ENCODE measurements at places on chromosomes 1 and 21.

GRCh38 chr1:59669752-59670312 lies 144.9 kb upstream of the HOOK1 start:
- DNase-seq = no peak

DNA sequence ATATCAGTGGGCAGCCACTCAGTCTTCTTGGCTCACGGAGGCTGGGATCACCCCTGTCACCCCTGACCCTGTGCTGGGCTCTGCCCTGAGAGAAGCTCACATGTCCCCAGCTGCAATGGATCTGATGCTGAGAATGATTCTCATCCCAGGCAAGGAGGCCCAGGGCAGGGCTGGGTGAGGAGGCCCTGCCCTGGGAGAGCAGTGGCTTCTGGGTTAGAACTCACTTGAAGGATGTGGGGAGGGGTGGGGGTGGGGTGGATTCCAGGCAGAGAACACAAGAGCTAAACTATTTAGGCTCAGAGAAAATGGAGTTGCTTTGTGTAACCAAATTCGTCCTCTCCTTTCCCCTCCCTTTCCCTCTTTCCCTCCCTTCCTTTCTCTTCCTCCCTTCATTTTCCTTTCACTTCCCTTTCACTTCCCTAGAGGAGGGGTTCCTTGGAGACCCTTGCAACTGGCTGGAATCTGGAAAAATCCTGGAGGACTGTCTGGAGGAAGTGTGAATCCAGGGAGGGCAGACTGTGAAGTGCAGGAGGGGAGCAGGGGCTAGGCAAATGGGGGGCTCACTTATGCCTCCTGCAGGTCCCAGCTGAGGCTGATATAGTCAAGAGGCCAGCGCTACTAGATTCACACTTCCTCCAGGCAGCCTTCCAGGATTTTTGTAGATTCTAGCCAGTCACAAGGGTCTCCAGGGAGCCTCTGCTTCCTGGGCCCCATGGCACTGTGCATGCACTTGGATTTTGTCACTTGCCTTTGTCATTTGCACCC lies 47.0 kb downstream of the IGSF21 start:
- DNase-seq = no peak

GRCh38 chr1:62429581-62429980 lies 7.3 kb upstream of the USP1 start:
- DNase-seq = no peak

- DNase-seq = no peak
Measured at GRCh38 chr1:205041998-205042910, 758 bp upstream of the CNTN2 start.

DNA sequence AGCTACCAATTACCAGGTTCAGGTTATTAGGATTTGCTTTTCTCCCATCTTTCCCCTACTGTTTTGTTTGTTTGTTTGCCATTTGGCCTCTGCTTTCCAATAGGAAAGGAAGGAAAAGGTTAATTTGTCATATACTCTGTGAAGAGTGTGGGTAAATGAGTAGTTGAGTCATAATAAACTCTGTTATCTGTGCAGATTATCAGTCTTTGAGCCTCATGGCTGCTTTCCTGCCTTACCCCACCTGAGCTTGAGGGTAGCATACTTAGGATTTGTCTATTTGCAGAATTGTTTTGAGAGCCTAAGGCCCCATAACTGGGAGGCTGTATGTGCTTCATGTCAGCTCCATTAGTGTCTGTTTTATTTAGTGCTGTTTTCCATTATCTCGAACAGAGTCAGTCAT lies 32.9 kb upstream of the SNX27 start:
- no peak for DNase-seq

GRCh38 chr21:44708213-44708865 lies 3.0 kb downstream of the TSPEAR start:
- DNase-seq = no peak

GRCh38 chr21:27112186-27112585 lies 145.3 kb upstream of the ADAMTS5 start:
- DNase-seq = no peak

- peak; percentile 50 for DNase-seq
Measured at GRCh38 chr1:165376041-165376810, 19.7 kb upstream of the LMX1A start.

DNA sequence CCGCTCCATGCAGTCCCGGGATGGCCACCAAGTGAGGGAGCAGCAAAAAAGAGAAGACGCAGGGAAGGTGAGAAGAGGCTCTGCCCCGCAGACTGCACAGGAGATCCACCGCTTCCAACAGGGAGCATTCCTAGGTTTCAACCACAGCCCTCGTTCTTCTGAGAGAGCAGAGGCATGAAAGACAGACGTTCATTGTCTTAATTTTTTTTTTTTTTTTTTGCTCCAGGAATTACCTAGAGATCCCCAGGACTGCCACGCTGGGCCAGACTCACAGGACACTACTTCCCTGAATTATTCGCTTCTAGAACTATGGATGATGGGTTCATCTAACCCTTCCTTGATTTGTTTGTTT lies 33.2 kb upstream of the VASH2 start:
- no peak for DNase-seq
